ENCODE measurements at places on chromosomes 1 and 21.

GRCh38 chr1:239389703-239390102 is 3.3 kb downstream of the CHRM3 start:
- DNase-seq, result no peak

- peak; percentile 63 for DNase-seq
These were observed 43.5 kb upstream of the RAB4A start for GRCh38 chr1:229227298-229227919.

- DNase-seq, result no peak
These were observed 15.0 kb downstream of the CACNA1S start for GRCh38 chr1:201096977-201097856.

- DNase-seq, result no peak
These were observed 559.3 kb upstream of the USP24 start for GRCh38 chr1:55774446-55774845.

DNA sequence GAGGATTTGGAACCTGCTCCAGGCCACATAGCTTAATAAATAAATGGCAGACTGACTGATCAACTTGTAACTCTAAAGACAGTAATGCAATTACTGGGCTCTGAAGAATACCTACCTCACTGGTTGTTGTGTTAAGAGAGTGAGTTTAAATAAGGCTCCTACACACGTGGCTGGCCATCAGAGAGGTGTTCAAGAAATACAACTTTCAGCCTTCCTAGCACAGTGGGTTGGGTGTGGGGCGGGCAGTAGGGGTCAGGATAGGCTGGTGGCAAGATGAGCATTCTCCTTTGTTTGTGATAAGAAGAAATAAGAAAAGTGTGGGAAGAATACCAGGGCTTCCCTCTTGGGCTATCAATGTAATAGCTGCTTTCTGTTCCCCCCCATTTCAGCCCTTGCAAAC is 151.3 kb downstream of the DAB1 start:
- no peak for DNase-seq

DNA sequence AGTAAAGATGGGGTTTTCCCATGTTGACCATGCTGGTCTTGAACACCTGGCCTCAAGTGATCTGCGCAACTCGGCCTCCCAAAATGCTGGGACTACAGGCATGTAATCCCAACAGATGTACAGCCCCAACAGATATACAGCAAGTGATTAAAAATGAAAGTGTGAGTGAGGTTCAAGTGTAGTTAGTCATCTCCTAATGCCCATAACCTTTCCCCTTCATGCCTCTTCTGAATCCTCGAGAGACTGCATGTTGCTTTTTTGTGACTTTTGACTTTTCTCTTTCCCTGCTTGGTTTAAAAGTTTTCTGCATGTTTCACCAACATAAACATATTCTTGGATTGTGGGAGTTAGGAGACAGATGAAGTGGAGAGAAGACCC is 31.2 kb downstream of the KCNK2 start:
- no peak for DNase-seq

- DNase-seq, result no peak
These were observed 248.8 kb upstream of the USP24 start for GRCh38 chr1:55463814-55464475.

- DNase-seq, result no peak
These were observed 29.4 kb downstream of the KCNJ6 start for GRCh38 chr21:37886726-37887299.

GRCh38 chr1:79373481-79374125 is 367.1 kb upstream of the ADGRL4 start:
- no peak for DNase-seq

DNA sequence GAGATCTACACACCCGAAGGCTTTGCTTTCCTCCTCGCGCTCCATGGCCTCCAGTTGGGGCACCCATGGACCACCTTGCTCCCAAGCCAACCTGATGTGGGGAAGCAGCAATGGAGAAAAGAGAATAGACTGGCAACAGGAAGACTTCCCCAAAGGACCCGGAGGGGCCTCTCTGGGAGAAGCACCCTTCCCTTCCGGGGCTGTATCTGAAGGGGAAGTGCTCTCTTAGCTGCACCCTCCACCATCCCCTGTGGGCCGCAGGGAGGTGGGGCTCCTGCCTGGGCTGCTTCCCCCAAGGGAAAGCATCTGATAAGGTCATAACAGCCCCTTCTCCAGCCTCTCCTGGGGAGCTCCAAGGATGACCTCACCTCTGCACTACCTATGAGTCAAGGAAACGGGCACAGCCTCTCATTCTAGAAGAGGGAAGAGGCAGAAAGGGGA is 100.2 kb downstream of the RIPK4 start:
- DNase-seq, result no peak

GRCh38 chr1:194295685-194296084 is 1109.3 kb upstream of the B3GALT2 start:
- DNase-seq, result no peak

GRCh38 chr1:25106976-25107642 is 125.2 kb downstream of the SYF2 start:
- DNase-seq, result no peak

DNA sequence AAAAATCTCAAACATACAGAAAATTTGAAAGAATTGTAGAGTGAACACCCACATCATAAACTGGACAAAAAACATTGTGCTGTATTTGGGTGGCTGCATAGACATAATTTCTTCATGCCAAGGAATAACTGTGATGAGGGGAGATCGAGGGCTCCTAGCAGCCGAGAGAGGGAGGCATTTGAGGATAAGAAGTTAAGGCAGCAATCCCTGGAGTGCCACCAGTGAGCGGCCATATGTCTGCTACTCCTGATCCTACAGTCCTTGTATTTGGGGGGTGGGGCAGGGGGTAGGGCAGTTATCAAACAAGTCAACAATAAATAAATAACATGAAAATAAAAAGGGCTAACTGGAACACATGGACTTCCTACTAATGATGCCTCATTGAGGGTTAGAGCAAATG is 54.5 kb downstream of the ATP5PO start:
- no peak for DNase-seq

DNA sequence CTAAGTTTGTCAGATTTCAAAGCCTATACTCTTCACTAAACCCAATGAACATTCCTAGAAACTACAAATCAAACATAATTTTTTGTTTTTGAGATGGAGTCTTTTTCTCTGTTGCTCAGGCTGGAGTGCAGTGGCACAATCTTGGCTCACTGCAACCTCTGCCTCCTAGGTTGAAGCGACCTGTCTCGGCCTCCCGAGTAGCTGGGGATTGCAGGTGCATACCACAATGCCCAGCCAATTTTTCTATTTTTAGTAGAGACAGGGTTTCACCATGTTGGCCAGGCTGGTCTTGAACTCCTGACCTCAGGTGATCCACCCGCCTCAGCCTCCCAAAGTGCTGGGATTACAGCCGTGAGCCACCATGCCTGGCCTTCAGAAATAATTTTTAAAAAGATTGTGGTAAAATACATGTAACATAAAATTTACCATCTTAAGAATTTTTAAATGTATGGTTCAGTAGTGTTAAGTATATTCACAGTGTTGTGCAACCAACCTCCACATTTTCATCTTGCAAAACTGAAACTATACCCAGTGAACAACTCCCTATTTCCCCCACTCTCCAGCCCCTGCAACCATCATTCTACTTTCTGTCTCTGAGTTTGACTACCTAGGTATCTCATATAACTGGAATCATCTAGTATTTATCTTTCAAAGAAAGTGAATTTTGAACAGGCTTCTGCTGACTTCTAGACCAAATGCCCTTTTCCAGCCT is 2.7 kb upstream of the CFAP141 start:
- DNase-seq, result no peak

GRCh38 chr1:235942979-235943575 is 76.4 kb upstream of the LYST start:
- no peak for DNase-seq

DNA sequence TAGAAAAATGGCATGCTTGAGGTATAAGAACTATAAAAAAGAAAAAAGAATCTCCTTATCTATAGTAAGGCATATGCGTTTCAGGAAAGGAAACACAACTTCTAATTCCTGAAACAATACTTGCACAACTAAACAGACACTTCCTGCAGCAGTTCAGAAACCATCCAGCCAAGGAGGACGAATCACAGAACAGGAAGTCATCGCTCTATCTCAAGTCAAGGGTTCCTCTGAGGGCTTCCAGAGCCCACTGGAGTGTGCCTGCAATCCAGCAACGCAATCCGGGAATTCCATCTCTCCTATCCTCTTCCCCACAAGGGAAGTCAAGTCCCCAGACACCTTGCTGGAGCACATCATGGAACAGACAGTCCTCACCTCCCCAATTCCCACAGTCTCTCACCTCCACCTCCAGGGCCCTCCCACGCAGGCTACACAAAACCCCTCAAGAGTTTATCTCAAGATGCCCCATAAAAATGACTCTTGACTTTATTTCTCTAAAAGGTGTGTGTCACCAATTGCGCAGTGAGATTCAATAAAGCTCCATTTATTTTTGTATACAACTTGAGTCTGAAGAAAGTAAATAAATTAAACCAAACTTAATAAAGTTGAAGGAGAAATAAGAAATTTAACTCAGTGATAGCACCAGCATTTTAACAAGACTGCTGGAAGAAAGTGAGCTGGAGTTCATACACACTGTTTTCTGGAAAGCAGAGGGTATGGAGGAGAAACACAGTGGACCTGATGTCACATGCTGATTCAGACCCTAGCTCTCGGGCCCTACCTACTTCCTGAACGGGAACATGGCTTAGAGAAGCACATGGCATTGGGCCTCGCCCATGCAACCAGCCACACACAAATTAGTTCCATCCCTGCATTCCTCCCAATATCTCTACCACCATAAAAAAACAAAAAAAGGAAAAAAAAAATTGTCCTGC is 39.9 kb downstream of the SIPA1L2 start:
- no peak for DNase-seq

DNA sequence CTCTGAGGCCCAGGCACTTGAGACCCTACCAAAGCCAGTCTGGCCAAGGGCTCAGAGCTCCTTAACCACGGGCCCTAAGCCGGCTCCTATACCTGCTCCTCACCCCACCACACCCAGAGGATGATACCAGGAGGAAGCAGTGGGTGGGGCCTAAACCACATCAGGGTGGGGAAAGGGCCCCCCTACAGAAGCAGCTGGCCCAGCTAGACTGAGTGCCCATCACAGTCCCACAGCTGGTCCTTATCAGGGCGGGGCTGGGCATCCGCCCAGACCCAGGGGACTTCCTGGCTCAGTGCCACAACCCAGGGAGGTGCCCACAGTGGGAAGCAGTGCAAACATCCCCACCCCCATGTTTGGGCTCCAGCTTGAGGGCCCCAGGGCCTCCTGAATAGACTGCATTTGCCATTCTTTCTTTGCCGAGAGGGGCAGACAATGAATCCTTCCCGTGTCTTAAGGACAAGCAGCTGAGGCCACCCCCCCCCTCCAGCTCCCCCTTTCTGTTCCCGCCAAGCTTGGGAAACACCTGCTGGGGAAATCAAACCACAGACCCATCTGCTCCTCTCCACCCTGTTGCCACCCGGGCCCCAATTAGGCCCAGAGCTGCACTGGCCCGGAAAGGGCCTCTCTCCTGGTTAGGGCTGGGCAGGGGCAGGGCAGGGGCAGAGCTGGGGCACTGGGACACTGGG is 6.2 kb downstream of the E2F2 start:
- no peak for DNase-seq

GRCh38 chr1:220182656-220183055 is 88.7 kb downstream of the IARS2 start:
- no peak for DNase-seq

GRCh38 chr1:76293831-76294230 is 219.3 kb downstream of the ST6GALNAC3 start:
- no peak for DNase-seq

- DNase-seq, result no peak
These were observed 14.0 kb upstream of the ETV3L start for GRCh38 chr1:157113631-157114030.

DNA sequence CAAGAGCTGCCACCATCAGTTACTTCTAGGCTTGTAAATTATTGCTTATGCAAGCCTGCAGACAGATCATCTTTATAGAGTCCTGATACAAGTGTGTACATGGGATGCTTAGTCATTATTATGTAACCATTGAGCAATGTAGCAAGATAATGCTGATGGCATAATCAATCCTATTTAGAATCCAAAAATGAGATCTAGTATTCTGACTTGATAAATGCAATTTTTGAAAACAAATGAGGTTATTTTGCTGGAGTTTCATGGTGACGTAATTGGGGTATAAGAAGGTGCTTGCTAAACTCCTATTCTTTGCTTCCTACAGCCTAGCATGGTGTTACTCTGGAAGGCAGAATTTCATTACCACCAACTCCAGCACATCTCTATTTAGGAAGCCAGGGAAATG is 801.7 kb upstream of the PRMT6 start:
- DNase-seq, result no peak

- no peak for DNase-seq
These were observed 12.6 kb downstream of the NHLH2 start for GRCh38 chr1:115828101-115829022.

All from activated naive CD4-positive, alpha-beta T cell (primary cell).